ENCODE measurements at places on chromosomes 11 and 22. TPM values are rescaled to one million over a fixed set of nuclear protein-coding genes. Genes with fewer than 3 reads are reported as not detected.

CCDC34 gene
- 2.1 TPM for total RNA-seq

F2 gene
- total RNA-seq: 0.52 TPM

CNGA4 gene
- total RNA-seq: not detected

OR8U1 gene
- total RNA-seq: not detected

CPT1B gene
- total RNA-seq: 27.1 TPM

KRTAP5-8 gene
- total RNA-seq: not detected

KRTAP5-11 gene
- total RNA-seq: not detected

Measured in skeletal muscle tissue (tissue), 5 donors.